ENCODE measurements at places on chromosomes 12 and 14.

DNA sequence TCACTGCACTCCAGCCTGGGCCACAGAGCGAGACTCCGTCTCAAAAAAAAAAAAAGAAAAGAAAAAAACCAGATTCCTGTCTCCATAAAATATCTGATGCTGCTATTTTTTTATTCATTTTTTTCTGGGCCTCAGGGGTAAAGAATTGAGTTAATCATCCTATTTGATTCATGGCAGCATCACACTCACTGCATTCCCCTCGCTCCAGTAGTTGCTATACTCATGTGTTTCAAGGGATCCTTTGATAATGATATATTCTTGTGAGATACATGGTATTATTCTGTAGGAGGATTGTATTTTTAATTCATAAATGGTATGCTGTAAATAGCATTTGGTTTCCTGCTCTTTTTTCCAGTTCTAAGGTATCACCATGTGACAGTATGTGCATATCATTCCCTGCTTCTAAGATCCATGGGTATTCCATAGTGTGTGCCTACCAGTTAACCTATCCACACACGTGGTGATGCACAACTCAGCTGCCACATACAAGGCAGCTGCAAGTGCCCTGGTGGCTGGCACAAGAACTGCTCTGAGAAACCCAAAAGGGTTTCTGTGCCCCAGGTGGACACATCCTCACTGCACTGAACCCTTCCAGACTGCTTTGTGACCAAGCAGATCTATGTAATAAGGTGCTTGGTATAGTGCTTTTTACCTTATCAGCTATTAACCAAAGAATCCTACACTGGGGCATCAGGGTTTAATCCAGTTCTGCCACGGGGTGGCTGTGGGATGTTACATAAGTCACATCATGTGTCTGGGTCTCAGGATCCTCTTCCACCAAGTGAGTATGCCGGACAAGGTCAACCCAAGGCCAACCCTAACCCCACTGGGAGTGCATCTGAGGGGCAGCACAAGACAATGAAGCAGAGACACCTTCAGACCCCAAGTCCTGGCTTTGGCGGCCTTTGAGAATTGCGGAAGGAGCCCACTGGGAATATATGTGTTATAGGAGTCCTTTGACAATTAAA lies 74.6 kb downstream of the ZFP36L1 start:
- no peak for DNase-seq

DNA sequence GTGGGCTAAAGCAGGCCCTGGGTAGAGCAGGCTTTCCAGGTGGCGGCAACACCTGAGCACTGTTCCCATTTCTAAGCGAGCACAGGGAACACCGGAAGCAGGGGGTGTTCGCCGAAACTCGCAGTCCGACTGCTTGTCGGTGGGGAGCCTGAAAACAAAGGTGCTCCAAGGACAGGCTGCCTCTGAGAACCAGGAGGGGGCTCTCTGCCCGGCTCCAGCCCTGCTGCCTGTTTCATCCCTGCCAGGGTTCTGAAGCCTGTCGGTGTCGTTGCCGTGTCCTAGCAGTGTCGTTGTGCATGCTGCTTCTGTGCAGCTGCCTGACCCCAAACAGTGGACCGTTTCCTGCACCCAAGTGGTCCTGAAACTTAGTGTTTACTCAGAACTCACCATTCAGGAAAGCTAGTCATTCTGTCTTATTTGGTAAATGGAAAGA lies 21.8 kb downstream of the CCNK start:
- DNase-seq: no peak

DNA sequence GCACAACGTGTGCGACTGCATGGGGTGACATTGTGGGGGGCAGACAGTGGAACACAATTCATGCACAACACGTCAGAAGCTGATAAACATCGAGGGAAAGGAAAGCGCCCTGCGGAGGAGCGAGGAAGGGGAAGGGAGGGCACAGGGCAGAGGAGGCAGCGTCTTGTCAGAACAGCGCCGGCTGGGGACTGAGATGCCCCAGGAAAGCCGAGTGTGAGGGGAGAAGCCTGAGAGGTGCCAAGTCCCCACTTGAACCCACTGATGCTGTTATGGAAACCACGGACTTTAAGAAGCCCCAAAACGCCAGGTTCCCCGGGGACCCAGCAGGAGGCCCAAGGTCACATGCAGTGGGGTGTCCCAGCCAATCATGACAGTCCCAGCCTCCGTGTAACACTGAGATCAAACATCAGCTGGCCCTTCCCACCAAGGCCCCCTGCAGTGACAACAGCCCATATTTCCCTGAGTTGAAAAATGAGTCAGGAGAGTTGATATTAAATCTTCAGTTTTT lies 70.0 kb downstream of the GALNT9 start:
- DNase-seq: no peak

GRCh38 chr12:67925077-67925476 lies 64.2 kb upstream of the IFNG-AS1 start:
- no peak for DNase-seq

DNA sequence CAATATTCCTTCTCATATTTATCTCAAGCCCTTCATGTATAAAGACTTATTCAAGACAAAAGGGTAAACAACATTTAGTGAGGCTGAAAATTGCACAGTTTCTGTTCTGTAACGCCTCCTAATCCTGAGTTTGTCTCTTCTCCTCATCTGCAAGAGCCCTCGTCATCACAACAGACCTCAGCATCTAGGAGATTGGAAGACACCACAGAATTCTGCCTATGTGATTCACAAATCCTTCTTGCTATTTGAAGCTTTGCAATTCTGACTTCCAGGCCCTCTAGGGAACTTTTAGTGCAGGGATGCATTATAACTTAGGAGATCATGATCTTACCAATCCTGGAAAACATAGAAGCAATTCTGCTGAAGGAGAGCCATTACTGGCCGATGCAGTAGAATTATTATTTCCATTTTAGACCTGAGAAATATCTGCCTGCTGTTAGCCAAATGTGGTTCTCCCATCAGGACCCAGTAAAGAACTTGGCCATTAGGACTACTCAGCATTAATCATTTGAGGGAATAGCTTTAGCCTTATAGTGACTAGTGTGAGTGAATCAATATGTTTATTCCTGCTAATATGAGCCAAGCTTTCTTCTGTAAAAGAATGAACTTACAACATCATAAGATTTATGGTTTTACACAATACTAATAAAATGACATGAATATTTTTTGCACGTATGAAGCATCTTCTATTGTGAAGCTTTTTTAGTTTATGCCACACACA lies 119.5 kb downstream of the ANO4 start:
- DNase-seq: no peak

DNA sequence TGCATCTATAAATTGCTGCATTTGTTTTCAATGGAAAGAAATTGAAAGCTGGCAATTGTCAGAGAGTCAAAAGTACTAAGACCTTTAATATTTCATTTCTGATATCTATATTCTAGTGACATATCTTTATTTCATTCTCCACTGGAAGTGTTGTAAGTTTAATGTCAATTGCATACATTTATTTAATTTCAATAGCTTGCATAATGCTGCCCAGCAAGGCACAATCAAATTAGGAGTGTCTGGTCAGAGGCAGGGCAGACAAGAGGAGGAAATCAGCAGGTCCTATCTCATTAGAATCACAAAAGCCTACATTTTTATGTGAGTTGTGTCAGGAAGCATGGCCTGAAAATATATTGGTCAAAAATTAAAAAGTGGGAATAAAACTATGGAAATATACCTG lies 112.9 kb downstream of the TMEM132D start:
- no peak for DNase-seq

GRCh38 chr12:109591041-109591440 lies 17.4 kb downstream of the MVK start:
- no peak for DNase-seq

DNA sequence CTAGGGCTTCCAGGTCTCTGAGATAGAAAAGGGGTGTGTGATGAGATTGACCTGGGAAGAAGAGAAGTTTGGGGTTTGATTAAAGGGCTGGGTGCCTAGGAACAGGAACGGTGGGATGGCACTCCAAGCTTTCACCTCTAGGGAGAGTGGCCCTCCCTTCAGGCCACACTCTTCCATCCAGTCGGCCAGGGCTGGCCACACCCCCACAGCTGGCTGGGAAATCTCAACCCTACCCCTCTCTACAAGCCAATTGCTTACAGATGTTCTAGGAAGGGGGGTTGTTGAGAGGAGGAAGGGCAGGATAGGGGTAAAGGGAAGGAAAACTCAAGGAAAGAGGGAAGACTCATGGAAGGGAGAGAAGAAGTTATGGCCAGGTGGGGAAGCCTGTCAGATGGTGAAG lies 6.6 kb upstream of the ITGA5 start:
- DNase-seq: no peak

DNA sequence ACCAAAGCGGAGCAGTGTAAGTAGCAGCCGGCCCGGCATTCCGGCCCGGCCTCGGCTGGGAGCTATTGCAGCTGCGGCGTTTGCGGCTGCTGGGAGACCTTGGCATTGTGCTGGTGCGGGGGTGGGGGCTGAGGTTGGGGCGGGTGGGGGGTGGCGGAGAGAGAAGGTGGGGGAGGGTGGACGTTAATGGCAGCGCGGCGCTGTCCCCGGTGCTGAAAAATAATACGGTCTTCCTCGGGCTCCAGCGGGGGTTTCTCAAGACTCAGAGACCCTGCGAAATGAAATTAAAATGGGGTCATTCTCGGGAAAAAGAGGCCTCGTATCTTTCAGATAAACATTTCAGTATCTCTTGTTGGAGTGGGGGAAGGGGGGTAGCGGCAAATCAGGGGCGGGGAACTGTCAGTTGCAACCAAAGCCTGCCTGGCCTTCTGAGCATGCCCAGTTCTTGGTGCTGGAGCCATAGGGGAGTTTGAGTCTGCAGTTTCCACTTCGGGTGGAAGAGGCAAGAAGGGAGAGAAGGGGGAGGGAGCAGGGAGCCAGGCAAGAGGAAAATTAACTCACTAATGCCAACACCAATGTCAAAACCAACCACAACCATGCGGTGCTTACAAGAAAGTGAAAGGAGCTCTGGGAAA lies 414 bp downstream of the UNC79 start:
- no peak for DNase-seq

- DNase-seq: no peak
Measured at GRCh38 chr12:92434607-92435025, 268.2 kb upstream of the PLEKHG7 start.

GRCh38 chr14:21093769-21094681 lies 4.4 kb downstream of the ZNF219 start:
- DNase-seq: no peak

- DNase-seq: no peak
Measured at GRCh38 chr14:99363616-99364290, 91.8 kb upstream of the BCL11B start.

DNA sequence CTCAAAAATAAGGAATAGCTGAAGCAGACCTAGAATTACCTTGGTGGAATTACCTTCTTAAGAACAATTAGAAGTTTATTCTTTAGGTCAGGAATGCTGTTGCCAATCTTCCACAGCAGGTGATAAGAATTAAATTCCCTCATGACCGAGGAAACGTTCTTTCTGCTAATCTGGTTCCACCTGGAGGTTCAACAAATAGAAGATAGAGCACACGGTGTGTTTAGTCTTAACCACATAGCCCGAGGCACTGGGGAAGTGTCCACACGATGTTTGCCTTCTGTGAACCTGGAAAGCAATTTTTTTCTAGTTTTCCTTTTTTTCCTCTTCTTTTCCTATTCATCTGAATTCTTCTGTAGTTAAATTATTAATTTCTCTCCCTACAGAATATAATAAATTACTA lies 906.9 kb downstream of the NRXN3 start:
- no peak for DNase-seq

GRCh38 chr14:100031506-100032281 lies 33.5 kb upstream of the EVL start:
- DNase-seq: no peak

GRCh38 chr12:47651368-47652254 lies 54.2 kb downstream of the RPAP3 start:
- peak; percentile 63 for DNase-seq

DNA sequence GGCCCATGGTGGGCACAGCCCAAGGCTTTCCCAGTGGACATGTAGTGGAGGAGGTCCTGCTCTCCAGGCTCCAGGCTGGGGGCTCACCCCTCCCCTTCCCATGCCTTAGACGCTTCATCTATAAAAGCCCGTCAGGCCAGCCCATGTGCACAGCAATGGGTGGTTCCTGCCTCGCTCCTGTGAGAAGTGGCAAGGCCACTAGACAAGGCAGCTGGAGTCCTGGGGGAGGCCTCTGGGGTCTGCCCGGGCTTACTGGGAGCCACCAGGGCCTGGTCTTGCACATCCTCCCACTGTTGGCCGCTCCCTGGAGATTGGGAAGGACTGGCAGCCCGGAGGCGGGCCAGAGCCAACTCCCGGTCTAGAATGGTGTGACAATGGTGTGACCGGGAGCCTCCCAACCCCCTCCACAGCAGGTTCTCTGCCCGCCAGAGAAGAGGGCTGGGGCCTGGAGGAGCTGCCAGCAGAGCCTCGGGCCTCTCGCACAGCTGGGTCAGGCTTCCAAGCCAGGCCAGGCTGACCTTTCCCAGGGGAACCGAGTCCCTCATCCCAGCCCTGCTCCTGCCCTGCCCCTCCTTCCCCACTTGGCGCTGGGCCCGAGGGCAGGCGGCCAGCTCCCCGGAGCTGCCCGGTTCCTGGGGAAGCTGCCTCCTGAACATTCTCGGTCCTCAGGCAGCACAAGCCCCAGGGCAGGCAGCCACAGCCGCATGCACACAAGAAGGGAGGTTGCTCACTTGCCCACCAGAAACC lies 97.9 kb downstream of the RFLNA start:
- no peak for DNase-seq

- DNase-seq: peak; percentile 68
Measured at GRCh38 chr12:50132505-50133135, 20.6 kb downstream of the COX14 start.

GRCh38 chr14:54591866-54592265 lies 24.9 kb downstream of the SAMD4A start:
- no peak for DNase-seq

GRCh38 chr14:99064262-99064954 lies 207.6 kb downstream of the BCL11B start:
- DNase-seq: no peak

DNA sequence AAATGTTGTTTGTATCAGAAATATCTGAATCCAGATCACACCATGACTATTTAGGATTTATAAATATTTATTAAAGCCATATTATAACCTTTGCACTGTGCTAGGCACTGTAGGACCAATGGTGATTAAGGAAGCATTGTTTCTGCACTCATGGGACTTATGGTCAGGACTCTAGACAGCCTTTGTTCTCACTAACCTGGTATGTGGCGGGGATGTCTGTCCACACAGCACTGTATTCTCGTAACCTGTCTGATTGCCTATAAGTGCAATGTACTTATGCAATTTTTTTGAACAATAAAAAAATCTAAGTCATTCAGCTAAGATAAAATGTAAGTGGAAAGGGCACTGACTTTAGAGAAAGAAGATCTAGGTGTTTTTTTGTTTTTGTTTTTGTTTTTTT lies 6.7 kb upstream of the SSPN start:
- no peak for DNase-seq
